Kidney (tissue), 22 donors: ENCODE measurements at places on chromosomes 16 and 17. TPM values are rescaled to one million over a fixed set of nuclear protein-coding genes. Genes with fewer than 3 reads are reported as not detected.

KRT12 gene
- not detected for total RNA-seq

NKD1 gene
- 9.9 TPM for total RNA-seq

LITAFD gene
- not detected for total RNA-seq

TMC5 gene
- 6.6 TPM for total RNA-seq

PIRT gene
- not detected for total RNA-seq

ALDH3A2 gene
- total RNA-seq = 75.0 TPM

CES5A gene
- total RNA-seq = not detected

SEZ6L2 gene
- total RNA-seq = 32.4 TPM

EVI2A gene
- total RNA-seq = 10.8 TPM

CCL8 gene
- not detected for total RNA-seq

RASD1 gene
- total RNA-seq = 147 TPM

SDK2 gene
- 2.4 TPM for total RNA-seq

MILR1 gene
- total RNA-seq = 17.8 TPM

USP32 gene
- 53.1 TPM for total RNA-seq

SKAP1 gene
- total RNA-seq = 34.8 TPM

EVPLL gene
- total RNA-seq = 1.2 TPM

SLC22A31 gene
- 1.8 TPM for total RNA-seq

ALDOA gene
- 1,017 TPM for total RNA-seq

KRT14 gene
- not detected for total RNA-seq

CCL11 gene
- total RNA-seq = not detected

GSG1L2 gene
- total RNA-seq = not detected

GPR179 gene
- not detected for total RNA-seq

DPEP3 gene
- 0.19 TPM for total RNA-seq

CLDN6 gene
- 0.47 TPM for total RNA-seq

HP gene
- total RNA-seq = 41.4 TPM

HASPIN gene
- 0.38 TPM for total RNA-seq

CACNG3 gene
- not detected for total RNA-seq

SGCA gene
- 4.2 TPM for total RNA-seq

NUPR1 gene
- 64.7 TPM for total RNA-seq

ZCCHC14 gene
- 32.8 TPM for total RNA-seq

CTRB1 gene
- not detected for total RNA-seq

CES3 gene
- total RNA-seq = 2.1 TPM

PRSS27 gene
- total RNA-seq = 2.1 TPM

MCRIP1 gene
- total RNA-seq = 88.3 TPM

TEKT1 gene
- total RNA-seq = 0.06 TPM

NRN1L gene
- total RNA-seq = 1.1 TPM

COX6A2 gene
- not detected for total RNA-seq

ERN2 gene
- not detected for total RNA-seq

GRAPL gene
- 10.7 TPM for total RNA-seq

KCTD19 gene
- 0.31 TPM for total RNA-seq

AATK gene
- 4.2 TPM for total RNA-seq

PER1 gene
- 161 TPM for total RNA-seq

CX3CL1 gene
- total RNA-seq = 46.4 TPM

TACO1 gene
- 18.4 TPM for total RNA-seq

MEOX1 gene
- total RNA-seq = 1.4 TPM

ITGAL gene
- total RNA-seq = 19.6 TPM

CPHXL2 gene
- not detected for total RNA-seq

MYH2 gene
- not detected for total RNA-seq

FZD2 gene
- 4.7 TPM for total RNA-seq

CDH1 gene
- 149 TPM for total RNA-seq

PSMD7 gene
- total RNA-seq = 60.7 TPM

LRRC46 gene
- 0.91 TPM for total RNA-seq

ZP2 gene
- total RNA-seq = not detected

POLR3K gene
- 8.8 TPM for total RNA-seq

FDXR gene
- 9.0 TPM for total RNA-seq
